ENCODE measurements at places on chromosomes 6 and 20.

DNA sequence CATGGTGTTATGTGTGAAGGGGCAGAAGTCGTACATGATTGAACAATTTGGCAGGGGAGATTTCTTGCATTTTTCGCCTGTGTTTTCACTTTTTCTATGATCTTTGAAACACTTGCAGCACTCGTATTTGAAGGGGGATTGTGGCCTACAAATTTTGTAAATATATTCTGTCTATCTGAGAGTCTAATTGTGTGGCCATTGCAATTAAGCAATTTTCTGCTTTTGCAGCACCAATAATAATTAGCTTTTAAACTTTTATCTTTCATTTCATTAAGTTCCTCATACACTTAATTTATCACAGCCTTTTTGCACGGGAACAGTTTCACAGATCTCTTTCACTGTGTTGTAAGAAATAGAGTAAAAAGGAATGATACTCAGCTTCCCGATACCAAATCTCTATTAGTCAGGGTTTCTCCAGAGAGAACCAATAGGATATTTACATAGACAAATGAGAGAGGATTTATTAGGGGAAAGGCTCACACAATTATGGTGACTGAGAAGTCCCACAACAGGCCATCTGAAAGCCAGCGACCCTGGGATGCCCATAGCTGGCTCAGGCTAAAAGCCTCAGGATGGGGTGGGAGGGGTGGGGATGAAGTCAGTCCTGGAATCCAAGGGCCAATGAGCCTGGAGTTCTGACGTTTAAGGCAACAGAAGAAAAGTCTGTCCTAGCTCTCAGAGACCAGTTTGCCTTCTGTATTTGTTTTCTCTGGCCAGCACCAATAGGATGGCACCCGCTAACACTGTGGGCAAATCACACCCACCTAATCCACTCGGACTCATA lies 58.3 kb downstream of the KIF6 start:
- no peak for DNase-seq

DNA sequence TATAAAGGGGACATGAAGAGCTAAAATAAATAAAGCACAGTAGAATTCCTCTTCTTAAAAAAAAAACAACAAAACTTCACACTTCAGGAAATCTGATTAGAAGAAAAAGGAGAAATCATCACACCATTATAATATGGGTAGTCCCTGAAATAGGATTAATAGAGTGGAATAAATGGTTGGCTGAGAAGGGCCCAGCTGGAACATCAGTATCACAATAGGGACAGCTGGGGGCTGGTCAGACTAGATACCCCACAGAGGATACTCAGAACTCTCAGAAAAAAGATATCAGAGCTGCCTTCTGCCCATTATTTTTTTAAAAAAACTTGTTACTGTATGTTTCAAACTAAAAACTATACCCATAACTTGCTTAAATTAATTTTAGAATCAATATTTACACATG lies 75.2 kb downstream of the DST start:
- DNase-seq, result no peak

GRCh38 chr6:38236631-38237030 lies 403.1 kb downstream of the BTBD9 start:
- DNase-seq, result no peak

DNA sequence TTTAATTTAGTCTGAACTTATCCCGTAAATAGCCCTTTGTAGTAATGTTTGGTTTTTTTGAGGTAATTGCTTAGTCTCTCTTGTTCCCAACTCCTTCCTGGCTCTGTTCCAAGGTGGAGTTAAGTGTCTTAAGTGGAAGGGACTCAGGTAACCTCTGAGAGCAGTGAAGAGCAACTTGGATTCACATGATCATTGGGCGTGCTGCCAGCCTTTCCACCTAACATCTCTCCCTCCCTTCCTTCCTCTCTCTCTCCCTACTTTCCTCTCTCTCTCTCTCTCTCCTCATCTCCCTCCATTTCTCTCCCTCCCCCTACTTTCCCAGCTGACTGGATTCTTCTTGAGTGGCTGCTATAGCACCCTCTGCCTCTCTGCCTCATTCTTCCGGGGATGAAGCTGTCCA lies 232.9 kb upstream of the SASH1 start:
- no peak for DNase-seq

DNA sequence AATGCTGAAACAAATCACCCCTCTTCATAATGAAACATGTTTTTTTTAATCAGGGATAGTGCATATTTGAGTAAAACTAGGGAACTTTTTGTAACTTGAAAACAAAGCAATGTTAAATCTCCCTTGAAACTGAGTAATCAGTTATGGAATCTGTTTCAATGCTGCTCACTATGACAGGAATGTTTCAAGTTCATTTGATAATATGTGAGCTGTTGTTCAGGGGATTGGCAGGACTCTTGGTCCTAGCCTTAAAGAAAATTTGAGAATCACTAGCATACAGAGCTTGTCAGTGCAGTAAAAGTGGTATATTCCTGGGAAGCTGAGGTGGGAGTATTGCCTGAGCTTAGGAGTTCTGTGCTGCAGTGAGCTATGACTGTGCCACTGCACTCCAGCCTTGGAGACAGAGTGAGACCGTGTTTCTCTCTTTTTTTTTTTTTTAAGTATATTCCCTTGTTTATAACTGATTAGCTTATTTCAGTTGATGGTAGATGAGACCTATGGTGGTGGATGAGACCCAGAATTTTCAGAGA lies 21.6 kb upstream of the CALHM6 start:
- DNase-seq, result no peak

DNA sequence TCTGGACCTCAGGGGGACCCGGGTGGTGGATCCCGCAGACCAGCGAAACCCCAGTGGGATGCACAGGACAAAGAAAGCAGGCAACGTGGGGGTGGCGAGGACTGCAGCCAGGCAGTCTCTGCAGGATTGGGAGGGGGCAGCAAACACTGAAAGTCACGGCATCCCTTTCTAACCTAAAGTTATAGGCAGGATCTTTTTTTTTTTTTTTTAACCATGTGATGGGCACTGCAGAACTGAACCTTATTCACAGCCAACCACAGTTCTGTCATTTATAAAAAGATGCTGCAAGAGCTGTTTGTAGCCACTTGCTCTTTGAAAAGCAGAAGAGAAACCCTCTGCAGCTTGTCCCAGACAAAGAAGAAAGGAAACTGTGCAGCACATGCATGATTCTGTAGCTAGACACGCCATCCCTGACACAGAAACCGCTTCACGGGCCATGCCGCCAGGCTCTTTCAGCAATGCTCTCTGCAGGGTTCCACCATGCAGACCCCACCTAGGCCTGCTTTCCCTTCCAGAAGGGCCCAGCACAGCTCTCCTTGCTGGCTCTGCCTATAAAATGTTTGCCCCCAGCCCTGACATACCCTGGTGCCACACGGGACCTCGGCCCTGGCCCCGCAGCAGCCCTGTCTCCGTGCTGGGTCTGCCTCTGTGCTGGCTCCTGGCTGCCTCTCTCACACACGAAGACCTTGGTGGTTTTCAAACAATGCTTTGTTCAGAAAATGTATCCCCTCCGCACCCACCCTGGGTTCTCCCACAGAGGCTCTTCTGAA lies 70.8 kb downstream of the PYGB start:
- DNase-seq, result no peak

All from liver (tissue), 10 donors.